ENCODE measurements at places on chromosomes 2 and 18.

DNA sequence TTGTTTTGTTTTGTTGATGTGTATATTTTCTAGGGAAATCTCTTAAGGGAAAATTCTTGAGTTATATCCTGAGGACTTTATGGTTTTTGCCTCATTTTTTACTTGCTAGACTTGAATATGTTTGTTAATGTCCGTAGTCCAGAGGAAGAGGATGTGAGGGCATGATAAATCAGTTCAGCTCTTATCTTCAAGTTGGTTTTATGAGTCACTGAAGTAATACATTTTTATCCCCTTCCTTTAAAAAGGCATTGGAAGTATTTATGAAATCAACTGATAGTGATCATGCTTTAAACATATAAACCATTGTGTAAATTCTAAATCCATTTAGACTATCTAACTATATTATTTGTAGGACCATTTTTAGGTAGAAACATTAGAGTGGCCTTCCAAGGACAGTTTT is 43.9 kb upstream of the CYBRD1 start:
- DNase-seq: no peak

GRCh38 chr2:151305129-151305691 is 15.7 kb upstream of the NMI start:
- DNase-seq: no peak

GRCh38 chr2:182064019-182064778 is 78.5 kb downstream of the PPP1R1C start:
- DNase-seq: no peak

GRCh38 chr2:201126308-201127151 is 10.6 kb downstream of the CFLAR start:
- no peak for DNase-seq

- DNase-seq: no peak
Observed at GRCh38 chr2:239917957-239918481, 107.1 kb downstream of the NDUFA10 start.

GRCh38 chr2:206396211-206396610 is 47.1 kb upstream of the ADAM23 start:
- no peak for DNase-seq

GRCh38 chr18:78487649-78488048 is 492.0 kb upstream of the SALL3 start:
- DNase-seq: no peak

DNA sequence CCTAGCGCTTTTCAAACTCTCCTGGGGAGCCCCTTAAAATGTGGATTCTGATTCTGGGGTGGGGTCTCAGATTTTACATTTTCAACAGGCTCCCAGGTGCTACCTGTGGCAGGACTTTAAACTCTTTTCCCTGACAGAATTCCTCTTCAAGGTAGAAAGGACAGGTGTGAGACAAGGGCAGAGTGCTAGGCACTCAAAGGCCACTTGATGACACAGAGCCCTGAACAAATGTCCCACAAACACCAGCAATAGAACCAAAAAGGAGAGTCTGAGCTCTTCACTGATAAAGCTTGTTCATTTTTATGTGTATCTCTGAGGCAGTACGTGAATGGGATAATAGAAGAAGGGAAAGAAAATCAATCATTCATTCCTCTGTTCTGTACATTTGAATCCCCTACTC is 77.7 kb upstream of the PELI1 start:
- DNase-seq: no peak

DNA sequence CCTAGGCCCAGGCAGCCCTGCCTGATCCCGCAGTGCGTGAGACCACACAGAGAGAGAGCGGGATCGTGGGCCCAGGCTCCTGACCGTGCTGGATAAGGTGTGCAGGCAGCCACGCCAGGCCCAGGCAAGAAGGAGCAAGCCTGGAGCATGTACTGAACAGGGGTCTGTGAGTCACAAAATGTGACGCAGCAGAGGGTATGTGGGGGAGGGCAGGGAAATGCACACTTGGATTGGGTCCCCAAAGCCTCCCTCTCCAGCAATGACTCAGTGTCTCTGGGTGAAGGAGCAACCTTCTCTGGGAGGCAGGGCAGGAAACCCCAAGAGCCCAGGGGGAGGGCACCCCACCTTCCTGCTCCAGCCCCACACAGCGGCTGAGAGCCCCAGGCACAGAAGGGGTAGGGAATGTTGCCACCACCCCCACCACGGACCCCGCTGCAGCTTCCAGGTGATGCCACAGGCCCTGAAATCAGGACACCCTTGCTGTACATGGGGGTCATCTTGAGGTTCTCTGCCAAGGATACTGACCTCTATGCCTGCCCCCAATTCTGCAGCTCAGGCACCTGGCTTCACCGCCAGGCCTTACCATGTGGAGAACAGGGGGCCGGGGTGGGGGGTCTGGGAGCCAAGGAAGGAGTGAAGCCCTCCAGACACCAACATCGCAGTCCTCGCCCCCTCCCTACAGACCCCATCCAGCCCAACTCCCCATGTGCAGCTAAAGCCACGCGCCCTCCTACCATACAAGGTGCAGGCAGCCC is 1.3 kb upstream of the GPC1 start:
- no peak for DNase-seq

DNA sequence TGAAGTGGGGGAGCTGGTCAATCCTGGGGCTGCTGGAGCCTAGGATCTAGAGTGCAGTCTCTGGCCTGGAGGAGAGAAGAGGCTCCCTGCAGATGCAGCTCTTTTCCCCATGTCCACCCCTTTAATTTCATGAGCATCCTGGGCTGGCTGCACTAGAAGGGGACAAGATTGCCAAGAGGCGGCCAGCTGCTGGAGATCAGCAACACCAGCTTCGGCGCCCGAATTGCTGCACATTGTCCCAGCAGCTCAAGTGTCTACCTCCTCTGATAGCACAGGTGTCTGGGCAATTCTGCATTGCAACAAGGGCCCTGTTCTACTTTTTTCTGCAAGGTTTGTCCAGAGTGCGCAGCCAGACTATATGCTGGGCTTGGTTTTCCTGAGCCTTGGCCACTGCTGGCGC is 125.7 kb downstream of the AGAP1 start:
- DNase-seq: no peak

DNA sequence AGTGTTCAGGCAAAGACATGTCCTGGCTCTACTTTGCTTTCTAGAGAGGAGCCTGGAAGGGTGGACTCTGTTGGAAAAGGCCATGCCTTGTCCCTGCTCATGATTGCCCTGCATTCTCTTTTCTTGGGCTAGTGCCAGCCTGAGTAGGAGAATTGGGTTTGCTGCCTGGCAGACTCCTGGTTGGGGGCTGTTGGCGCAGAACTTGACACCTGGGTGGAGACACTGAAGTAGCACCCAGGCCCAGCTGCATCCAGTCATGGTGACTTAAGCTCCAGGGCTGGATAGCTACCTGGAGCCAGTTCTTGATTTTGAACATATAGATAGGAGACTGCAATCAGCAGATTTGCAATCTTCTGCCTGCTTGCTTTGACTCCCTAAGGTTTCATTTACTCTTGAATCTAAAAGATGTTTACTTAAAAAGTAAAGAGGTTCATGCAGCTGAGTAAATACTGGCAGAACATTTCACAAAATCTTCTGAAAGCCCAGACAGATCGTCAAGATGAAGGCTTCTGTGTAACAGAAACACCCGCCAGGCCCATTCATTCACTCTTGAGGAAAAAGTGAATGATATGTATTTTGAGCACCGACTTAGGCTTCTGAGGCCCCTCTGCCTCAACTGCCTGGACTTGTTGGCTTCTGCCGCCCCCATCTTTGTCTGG is 38.0 kb upstream of the YWHAQ start:
- DNase-seq: no peak

GRCh38 chr18:3397031-3397750 is 52.8 kb upstream of the TGIF1 start:
- DNase-seq: no peak

GRCh38 chr2:1047485-1047884 is 96.8 kb downstream of the SNTG2 start:
- no peak for DNase-seq

- no peak for DNase-seq
Observed at GRCh38 chr2:207138627-207139297, 27.0 kb downstream of the KLF7 start.

- DNase-seq: no peak
Observed at GRCh38 chr2:159111346-159111927, 143.0 kb downstream of the TANC1 start.

- DNase-seq: no peak
Observed at GRCh38 chr2:126359494-126359893, 296.5 kb upstream of the GYPC start.

- DNase-seq: no peak
Observed at GRCh38 chr2:206225435-206226232, 48.8 kb upstream of the ZDBF2 start.

DNA sequence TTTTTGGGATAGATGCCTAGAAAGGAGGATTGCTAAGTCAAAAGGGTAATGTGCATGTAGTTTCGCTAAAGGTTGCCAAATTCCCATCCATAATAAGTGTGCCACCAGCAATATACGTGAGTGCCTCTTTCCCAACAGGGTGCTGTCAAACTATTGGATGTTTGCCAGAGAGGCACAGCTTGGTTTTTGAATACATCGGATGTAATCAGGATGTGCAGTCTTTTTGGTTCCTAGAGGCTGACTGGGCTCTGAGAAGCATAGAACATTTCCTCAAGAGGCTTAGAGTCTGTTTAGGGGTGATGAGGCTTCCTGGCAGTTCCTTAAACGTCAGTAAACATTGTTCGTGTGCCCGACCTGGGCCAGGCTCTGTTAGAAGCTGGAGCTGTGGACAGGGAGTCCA is 28.0 kb downstream of the AGAP1 start:
- no peak for DNase-seq

DNA sequence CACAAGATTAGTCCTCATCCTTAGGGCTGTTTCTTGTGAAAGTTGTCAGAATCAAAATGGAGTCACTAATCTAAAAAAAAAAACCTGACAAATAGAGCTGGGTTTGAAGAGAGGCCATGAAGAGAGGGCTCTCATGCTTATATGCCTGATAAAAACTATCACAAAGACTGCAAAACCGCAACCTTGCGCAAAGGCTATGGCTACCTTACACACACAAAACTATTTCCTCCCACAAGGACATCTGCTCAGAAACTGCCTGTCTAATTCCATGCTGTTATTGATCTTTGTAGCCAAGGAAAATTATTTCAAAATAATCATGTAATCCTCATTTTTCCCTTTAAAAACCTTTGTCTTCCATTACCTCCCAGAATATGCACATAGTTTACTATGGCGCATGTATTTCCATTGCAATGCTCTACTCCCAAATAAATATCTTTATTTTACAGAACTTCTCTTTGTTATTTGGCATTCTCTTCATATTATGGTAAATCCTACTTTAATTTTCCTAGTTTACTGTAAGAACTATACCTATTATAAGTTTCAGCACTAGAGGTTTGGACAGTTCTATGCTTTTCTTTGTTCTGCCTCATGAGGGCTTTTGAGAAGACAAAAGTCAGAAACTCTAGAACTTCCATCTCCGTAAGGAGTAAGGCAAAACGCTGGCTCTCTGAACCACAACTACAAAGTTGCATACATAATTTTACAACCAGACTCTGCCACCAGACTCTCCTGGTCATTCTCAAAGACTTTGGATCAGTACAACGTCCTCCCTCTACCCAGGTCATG is 9.6 kb upstream of the DPYSL5 start:
- no peak for DNase-seq

GRCh38 chr18:849021-849420 is 37.0 kb upstream of the YES1 start:
- DNase-seq: no peak

DNA sequence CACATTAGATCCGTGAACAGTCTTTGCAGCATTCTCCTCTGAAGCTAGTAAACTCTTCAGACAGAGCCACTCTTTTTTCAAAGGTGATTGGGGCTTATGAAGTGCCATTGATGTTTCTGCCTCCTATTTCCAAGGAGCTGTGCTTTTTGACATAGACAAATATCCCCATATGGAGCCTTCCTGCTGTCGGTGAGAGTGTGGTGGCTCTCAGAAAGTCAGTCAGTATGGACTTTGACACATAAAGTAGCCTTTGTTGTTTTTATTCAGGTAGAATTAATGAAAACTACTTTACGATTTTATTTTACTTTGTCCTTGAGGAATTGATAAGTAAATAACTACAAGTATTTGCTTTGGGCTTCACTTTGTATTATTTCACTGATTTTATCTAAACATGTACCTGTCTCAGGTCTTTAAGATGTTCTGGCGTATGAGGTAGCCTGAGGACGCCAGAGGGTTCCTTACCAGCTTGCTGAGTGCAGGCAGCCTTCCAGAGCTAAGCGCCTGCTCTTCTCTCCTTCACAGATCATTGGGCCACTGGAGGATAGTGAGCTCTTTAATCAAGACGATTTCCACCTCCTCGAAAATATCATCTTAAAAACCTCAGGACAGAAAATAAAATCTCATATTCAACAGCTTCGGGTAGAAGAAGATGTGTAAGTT is 69.7 kb downstream of the UGGT1 start:
- no peak for DNase-seq

GRCh38 chr2:7427293-7428060 is 510.3 kb downstream of the RNF144A start:
- no peak for DNase-seq

DNA sequence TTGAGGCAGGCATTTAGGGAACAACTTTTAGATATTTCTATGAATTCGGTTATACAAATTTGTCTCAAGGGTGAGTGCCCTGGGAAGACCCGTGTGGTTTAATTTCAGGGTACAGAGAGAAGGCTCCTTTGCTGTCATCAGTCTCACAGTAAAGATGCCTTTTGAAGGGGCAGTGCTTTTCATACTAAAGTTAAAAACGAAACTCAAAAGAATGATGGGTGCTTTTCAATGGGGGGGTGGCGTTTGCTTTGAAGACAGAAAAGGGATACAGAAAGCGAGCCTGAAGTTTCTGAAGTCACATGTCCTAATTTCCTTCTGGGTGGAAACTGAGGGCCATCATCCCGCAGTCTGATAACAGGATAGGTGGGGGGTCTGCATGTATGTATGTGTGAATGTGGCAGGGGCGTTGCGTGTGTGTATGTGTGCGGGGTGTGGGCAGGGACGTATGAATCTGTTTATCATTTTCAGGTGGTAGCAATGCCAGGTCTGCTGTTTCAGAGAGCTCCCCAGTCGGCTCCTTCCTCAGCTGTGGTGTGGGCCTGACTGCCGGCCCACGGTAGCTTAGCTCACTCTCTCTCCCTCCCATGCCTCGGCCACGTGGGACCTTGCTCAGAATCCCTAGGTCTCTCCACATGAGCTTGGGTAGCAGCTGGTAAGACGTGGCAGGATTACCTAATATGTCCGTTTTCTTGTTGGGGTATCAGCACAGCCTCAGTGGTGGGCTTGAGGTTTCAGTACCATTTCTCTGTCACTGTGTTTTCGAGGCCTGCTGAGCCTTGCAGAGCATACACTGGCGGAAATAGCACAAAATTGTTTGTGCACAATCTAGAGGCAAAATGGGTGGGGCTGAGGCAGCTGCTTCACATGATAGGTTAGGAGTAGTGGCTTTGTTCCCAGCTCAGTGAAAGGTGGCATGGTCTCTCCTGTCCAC is 32.7 kb downstream of the ARHGAP25 start:
- DNase-seq: no peak

DNA sequence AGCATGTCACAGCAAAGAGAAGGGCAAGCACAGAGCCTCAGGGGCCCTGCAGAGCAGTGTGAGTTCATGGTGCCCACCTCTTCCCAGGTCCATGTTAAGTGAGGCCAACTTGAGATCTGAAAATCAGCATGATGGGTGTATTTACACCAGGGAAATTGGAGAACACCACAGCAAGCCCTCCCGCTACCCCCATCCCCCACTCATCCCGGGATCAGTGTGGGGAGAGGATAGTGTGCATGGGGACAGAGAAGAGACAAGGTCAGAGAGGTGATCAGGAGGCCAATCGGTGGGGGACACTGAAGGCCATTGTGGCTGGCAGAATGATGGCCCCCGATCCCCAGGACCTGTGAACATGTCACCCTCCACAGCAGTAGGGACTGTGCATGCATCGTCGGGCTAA is 54.7 kb downstream of the PTGR3 start:
- DNase-seq: no peak

- DNase-seq: no peak
Observed at GRCh38 chr2:172426635-172427255, 641 bp upstream of the ITGA6 start.
